ENCODE measurements at places on chromosomes 5 and 9. TPM values are rescaled to one million over a fixed set of nuclear protein-coding genes. Genes with fewer than 3 reads are reported as not detected.

- no peak for DNase-seq
Measured at GRCh38 chr9:91681461-91682305, 258.1 kb upstream of the NFIL3 start.

DNA sequence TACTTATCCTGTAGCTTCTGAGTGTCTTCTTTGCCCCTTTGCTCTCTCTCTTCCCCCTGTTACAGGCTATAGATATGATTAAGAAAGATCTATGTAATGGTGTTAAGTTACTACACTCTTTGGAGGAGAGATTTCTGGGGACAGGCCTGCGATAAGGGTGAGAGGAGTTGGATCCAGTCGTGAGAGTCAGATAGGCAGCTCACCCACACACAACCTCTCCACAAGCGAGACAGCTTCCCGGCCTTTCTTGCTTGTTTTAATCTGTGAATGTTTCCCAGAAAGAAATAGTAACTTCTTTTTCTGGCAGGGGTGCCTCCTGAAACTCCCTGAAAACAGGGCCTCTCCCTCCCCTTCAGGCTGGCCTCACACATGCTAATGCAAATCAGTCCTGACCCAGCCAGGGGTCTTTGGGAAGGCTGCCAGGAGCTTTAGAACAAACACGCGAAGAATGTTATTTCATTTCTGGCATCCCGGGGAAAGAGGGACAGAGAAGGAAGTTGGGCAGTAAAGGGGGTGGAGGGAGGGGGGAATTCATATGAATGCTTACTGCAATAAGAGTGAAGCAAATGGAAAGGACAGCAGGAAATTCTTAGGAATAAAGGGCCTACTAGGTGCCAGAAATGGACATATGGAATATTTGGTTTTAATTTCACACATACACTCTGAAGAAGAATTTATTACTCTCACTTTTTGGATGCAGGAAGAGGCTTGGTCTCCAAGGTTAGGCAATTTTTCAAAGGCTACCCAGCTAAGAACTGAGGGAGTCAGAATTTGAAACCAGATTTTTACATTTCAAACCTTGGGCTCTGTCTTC, 215.8 kb upstream of the TRIM32 start:
- no peak for DNase-seq

DNA sequence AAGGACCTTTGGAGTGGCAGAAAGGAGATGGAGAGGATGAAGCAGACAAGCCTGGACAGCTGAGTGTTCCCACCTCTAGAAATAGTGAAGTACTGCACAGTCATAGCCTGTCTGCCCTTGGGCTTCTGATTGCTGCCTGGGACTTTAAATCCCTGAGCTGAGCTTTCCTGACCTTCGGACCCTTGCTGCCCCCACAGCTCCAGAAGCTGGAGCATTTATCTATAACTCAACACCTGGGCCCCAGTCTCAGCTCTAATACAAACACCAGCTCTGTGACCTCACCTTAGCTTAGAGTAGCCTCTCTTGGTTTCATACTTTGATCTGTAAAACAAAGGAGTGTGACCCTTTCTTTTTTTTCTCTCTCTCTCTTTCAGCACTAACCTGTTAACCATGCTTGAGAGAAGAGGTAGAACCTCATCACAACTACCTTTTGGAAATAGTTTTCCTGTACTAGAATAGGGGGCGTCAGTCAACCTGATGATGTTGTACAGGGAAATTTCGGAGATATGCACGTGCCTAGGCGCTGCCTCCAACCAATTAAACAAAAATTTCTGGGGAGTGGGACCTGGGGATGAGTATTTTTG, 25.4 kb upstream of the ELL2 start:
- DNase-seq, result no peak

DNA sequence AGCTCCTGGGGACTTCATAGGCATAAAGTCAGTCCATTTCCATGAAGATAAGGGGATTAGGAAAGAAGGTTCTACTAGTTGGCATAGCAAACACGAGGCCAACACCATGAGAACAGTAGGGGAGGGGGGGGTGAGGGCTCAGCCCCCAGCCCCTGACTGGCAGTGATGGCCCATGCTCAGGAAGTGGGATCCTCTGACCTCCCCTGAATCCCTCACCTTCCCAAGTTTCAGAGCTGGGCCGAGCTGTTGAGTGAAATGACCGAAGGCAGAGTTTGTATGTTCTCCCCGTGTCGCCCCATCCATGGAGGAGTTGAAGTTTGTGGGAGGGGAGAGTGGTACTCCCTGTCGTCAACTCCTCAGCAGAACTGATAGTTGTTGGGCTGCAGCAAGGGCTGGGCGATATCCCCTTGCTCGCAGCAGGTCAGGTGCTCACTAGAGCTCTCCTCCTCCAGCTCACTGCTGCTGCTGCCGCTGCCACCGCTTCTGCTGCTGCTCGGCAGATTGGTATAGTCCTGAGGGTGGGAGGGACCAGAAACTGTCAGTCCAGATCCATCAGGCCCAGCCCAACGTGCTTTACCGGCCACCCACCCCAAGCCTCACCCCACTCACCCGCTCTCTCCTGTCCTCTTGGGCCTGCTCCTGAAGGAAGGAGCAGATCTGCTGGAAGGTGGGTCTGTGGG, 32.5 kb downstream of the CSF1R start:
- DNase-seq, result no peak

DNA sequence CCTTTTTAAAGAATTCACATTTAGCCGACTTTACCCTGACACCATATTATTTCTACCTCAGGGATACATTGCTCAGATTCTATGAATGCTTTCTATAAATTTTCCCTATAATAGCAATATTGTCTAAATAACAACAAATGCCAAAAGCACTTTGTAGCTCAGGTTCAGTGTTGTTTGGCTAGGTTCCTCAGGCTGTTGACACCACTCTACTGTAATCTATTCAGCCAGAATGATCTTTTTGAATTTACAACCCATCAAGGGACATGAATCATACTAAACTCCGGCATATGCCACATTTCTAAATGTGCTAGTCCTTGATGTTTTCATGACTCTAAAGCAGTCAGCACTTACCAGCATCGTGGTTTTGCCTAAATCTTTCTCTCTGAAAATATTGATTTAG, 641.5 kb upstream of the CDH10 start:
- DNase-seq, result no peak

- no peak for DNase-seq
Measured at GRCh38 chr9:34176089-34176488, 2.8 kb upstream of the UBAP1 start.

- no peak for DNase-seq
Measured at GRCh38 chr5:136208916-136209315, 16.0 kb upstream of the SMIM32 start.

DNA sequence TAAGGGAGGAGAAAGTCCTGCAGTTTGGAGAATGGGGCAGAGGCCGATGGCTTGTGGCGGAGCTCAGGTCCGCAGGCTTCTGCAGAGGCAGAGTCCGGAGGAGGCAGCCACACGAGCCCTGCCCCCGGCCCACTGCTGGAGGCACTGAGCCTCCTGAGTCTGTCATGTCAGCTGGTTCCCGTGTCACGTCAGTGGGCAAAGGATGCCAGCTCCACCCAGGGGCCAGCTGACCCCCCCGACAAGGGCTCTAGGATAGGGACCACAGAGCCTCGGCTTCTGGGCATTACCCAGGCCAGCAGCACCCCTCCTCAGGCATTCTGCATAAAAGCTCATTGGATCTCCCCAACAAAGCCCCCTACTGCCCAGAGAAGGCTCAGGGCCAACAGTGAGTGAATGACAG, 8.5 kb downstream of the SH3PXD2B start:
- DNase-seq, result no peak

DNA sequence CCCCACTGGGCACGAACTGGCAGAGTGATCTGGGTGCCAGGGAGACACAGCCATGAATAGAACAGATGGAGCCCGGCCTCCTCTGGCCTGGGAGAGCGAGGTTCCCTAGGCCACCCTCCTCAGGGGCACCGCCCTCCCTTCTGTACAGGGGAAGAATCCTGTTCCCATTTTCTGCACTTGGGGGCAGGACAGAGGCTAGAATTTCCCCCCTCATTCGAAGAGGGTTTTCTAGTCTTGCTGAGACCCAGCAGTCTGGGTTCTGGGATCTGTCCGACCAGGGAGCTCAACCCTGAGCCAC, 52.7 kb downstream of the COL5A1 start:
- DNase-seq, result no peak

DNA sequence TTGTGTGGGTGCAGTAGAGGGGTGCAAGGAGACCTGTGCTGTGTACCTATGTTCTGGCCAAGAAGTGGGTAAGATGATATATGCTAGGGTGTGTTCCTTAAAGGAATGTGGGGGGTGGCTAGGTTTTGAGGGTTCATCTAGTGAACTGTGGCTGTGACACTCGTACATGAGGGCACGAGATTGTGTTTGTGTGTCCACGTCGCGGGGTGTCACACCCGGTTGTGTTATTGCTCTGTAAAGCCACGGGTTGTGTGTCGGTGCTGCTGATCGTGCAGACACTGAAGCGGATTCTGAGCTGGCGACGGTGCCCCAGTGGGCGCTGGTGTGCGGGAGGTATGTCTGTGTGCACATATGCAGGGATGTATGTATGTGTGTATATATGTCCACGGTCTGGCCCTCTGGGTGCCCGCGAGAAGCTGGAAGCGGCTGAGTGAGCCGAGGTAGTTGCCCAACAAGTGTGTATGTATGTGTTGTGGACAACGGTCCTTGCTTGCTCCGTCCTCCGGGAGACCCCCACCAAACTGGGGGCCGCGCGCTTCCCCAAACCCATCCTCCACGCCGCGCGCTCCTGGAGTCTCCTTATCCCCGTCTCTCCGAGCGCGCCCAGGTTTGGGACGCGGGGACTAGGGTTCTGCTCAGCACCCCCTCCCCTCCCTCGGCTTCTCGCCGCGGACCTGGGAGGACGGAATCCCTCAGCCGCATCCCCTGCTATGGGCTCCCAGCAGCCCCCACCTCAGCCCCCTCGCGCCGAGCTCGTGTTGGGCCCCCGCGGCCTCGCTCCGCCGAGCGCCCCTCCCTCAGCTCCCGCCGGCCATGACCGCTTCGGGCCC, 639 bp downstream of the PCDH1 start:
- DNase-seq, result no peak

DNA sequence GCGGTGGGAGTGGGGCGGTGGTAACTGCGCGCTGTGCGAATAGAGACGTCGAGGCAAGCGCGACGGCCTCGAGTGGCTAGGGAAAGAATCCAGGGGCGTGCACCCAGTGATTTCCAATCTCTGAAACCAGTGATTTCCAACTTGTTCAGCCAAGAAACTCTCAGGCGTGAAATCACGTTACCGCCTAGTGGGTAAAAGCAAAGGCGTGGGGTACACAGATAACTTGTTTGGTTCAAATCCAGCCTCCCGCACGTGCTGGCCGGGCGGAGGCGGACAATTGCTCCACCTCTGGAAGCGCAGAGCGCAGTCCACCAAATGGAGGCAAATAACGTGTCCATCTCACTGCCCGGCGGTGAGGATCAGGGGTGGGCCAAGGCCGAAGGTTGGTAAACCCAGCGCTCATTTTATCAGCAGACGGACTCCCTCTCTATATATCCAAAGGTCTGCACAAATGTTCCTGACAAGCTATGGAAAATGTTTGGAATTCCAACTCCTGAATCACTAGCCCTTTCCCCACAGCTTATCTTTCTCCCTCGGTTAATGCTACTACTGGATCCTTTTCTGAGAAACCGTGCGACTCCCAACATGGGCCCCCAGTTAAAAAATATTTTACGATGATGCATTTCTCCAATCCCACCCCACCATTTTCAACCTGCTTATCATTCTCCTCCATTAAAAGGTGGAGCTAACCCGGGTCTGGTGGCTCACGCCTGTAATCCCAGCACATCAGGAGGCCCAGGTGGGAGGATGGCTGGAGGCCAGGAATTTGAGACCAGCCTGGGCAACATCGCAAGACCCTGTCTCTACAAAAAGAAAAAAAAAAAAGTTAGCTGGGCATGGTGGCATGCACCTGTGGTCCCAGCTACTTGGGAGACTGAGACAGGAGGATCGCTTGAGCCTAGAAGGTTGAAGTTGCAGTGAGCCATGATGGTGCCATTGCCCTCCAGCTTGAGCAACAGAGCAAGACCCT, 950 bp upstream of the FNBP1 start:
- DNase-seq, result no peak

DNA sequence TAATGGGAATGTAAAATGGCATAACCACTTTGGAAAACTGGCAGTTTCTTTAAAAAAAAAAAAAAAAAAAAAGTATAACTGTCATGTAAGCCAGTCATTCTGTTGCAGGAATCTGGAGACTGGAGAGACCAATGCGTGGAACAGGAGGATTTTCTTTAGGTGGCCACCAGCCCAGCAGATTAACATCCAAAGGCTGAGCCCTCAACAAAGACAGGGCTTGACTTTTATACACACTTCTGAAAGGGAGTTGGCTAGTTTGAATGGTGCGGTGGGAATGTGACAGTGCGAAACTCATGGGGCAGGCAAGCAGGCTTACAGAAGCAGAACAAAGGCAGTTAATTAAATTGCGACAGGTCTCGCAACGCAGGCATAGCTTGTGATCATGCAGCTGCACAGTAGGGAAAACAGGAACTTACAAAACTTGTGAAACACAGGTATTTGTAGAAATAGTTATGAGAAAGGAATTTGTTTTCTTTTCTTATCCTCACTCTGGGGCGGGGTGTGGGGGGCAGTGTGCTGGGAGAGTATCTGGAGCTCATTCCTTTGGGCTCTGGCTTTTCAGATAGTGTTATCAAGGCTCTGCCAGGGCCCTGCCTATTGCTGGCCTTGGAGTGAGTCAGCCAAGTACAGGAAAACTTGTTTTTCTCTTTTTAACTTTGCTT, 12.0 kb downstream of the UIMC1 start:
- no peak for DNase-seq

- no peak for DNase-seq
Measured at GRCh38 chr5:136145030-136145429, 12.4 kb downstream of the SMAD5 start.

DNA sequence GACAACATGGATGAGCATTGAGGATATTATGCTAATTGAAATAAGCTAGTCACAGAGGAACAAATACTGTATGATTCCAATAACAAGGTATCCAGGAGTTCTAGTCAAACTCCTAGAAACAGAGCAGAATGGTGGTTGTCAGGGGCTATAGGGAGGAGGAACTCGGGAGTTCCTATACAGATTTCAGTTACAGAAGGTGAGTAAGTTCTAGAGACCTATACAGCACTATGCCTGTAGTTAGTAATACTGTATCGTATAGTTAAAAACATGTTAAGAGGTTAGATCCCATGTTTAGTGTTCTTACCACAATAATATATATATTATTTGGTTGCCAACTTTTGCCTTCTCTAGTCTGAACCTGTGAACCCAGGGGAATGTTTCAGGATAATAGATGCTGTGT, 7.9 kb upstream of the OXCT1 start:
- no peak for DNase-seq

Gene ZFP2
- total RNA-seq, result 0.52 TPM
